ENCODE measurements at places on chromosomes 3 and 15.

DNA sequence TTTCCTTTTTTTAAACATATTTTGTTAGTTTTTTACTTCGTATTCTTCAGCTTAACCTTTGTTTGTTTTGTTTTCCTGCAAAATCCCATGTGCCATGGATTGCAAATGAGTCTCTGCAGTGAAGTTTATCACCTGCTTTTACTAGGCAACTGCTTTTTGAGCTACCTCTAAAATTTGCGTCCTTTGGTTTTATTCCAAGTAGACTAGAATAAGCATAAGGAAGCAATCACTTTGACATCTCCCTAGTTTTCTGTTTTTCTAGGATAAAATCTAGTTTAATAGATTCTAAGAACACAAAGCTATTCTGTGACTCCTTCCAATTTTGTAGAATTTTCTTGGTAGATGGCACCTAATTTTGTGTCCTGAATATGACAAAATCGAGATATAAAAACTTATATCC is 1059.2 kb downstream of the OTOL1 start:
- no peak for DNase-seq

- no peak for DNase-seq
Observed at GRCh38 chr3:122405015-122405414, 10.8 kb downstream of the WDR5B start.

GRCh38 chr3:34842706-34843480 is 796.4 kb upstream of the ARPP21 start:
- no peak for DNase-seq

DNA sequence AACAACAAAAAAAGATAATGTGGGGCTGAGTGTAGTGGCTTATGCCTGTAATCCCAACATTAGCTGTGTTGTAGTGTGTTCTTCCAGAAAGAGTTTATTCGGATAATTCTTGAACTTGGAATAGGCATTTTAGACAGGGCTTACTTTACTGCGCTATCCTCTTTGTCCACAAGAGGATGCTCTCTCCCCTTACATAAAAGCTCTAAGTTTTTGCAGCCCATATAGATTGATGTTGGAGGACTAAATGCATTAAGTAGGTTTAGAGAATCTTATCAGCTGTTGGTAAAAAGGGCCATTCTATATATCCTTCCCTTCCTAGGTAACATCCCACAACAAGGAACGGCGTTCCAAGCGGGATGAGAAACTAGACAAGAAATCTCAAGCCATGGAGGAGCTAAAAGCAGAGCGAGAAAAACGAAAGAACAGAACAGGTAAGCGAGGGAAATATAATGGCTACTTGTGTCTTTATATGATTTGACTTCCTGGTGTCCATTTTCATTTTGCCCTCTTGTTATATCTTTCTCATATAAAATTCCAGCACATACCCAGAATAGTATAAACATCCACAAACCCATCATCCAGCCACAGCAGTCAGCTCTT is 27.8 kb upstream of the ITPKA start:
- DNase-seq, result peak; percentile 48
